ENCODE measurements at places on chromosomes 2 and 18. TPM values are rescaled to one million over a fixed set of nuclear protein-coding genes. Genes with fewer than 3 reads are reported as not detected.

Gene PLB1
- 3.0 TPM for total RNA-seq

- DNase-seq, result peak; percentile 48
Measured at GRCh38 chr2:127208313-127208712, 11.8 kb downstream of the CYP27C1 start.

GRCh38 chr2:207777124-207777523, 7.4 kb upstream of the FZD5 start:
- no peak for DNase-seq

- no peak for DNase-seq
Measured at GRCh38 chr2:23420840-23421476, 36.0 kb downstream of the KLHL29 start.

DNA sequence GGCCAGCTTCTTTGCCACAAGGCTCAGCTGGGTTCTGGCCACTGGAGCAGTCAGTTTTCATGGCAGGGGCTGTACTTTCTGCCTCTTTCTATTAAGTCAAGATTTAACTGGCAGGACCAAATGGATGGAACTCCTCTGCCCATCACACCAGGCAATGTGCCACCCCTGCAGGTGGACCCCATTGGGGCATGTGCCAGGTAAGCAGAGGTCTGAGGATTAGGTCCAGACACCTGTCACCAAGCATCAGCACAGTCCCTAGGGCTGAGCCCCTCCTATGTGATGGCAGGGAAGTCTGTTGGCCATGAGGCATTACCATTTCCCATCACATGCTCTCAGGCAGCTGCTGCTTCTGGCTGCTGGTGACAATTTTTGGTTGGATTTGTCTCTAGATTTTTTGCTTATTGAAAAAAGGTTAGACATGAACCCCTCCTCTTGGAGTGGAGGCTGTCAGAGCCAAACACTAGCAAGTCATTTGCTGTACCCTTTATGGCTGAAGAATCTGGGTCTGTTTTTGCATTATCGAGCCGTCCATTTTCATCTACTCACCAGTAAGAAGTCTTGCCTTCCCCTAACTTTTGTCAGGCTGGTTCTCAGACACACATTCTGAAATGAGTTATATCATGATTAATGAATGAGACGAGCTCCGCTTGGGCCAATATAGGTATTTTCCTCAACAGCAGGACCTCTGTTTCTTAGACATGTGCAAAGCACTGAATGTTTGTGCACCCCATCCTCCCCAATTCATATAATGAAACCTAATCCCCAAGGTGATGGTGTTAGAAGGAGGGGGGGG, 328.0 kb downstream of the TSN start:
- no peak for DNase-seq

Gene GPAT2
- 1.9 TPM for total RNA-seq

Gene CYS1
- total RNA-seq, result 1.6 TPM
